Activated CD4-positive, alpha-beta T cell treated with anti-CD3 and anti-CD28 coated beads, Interleukin-2, amount 10 ng/mL, durations not matched to agents 7 days and 5 days (primary cell): ENCODE measurements at places on chromosomes 5 and 9.

DNA sequence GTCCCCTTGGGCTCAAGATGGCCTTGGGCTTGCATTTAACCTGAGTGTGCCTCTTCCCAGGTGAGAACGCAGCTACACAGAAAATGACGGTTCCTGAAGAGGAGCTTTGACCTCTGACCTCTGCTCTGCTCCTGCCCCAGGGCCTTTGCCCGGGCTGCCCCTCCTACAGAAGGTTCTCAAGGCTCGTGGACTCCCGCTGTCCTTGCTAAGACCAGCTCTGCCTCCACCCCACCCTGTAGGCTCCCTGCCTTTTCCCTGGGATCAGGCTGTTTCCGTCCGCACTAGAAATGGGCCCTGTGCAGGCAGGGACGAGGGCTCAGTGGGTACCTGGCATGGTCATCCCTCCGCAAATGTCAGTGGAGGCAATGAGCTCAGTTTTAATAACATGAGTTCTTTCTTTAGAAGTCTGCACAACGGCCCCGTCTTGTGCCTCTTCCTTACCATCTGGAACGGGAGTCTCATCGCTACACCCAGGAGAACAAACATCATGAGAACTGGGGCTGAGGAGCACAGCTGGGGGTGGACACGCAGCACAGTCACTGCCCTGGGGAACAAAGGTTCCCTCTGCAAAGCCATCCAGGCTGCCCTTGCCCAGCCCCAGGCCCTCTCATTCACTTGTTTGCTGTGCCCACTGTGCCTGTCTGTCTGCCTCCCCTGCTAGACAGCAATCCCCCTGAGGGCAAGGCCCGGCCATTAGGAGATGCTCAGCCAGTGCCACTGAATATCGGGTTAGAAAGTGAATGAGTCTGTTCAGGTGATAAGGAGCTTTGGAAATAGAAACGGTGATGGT lies 26.7 kb upstream of the LPCAT1 start:
- no peak for DNase-seq

GRCh38 chr9:114301798-114302565 lies 20.9 kb upstream of the ORM1 start:
- no peak for DNase-seq

GRCh38 chr9:127104581-127105311 lies 17.7 kb downstream of the ANGPTL2 start:
- no peak for DNase-seq

DNA sequence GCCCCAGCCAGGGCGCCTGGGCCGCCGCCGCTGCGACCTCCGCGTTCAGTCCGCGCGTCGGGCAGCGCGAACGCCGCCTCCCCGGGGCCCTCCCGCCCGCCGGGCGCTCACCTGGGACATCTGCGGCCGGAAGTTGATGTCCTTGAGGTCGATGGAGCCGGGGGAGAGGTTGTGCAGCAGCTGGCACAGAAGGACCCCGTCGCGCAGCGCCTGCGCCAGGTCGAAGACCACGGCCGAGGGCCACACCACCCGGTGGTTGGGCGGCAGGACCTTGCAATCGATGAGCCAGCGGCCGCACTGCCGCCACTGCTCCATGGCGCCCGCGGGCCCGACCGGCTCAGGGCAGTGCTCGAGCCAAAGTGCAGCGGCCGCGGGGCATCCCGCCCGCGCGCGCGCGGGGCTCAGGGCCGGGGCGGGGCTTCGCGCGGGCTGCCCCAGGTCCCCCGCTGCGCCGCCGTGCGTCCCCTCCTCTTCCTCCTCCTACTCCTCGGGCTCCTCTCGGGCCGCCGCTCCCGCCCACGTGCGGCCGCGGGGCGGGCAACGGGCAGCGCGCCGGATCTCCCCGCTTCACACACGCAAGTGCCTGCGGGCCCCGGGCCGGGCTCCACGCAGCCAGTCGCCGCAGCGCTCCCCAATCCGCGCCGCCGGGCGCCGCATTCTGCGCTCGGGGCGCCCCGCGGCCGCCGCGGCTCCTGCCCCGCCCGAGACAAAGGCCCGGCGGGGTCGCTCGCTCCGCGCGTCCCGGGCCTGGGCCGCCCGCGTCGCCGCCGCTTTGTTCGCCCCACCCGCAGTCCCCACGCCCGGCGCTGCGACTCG lies at the start of gene VAV2:
TSS of gene VAV2 (minus strand) at position 361 of the 816 bp plus-strand sequence. CDS start at position 315, 46 bp downstream.
- peak; percentile 38 for DNase-seq

DNA sequence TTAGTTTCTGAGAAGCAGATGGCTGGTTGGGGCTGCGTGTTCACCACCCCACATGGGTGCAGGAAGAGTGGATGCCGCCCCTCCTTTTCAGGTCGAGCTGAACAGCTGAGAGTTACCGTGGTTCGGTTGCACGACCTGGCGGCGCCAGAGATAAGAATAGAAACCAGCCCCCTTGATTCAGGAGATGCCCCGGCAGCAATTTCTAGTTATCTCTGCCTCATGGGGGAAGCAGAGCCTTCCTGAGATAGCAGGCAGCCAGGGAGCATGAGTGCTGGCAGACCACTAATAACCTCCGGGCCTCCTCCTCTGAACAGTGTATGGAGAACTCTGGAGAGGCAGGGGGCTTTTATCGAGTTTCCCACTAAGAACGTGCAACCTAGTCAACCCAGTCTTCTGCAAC lies 177.8 kb downstream of the NSG2 start:
- DNase-seq, result no peak

DNA sequence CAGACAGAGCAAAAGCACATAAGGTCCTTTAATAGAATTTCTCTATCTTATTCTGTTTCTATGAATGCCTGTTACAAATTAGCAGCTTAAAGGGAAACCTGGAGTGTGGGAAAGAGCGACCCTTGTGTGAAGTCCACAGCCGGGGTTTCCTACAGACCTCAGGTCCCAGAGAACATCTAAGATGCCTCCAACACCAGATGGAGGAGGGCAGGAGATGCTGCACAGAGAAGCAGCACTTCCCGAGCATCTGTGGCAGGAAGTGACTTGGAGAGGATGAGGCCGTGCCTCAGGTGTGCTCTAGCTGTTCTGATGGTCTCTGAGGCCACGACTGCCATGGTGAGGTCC lies 26.8 kb downstream of the IRF1 start:
- no peak for DNase-seq

DNA sequence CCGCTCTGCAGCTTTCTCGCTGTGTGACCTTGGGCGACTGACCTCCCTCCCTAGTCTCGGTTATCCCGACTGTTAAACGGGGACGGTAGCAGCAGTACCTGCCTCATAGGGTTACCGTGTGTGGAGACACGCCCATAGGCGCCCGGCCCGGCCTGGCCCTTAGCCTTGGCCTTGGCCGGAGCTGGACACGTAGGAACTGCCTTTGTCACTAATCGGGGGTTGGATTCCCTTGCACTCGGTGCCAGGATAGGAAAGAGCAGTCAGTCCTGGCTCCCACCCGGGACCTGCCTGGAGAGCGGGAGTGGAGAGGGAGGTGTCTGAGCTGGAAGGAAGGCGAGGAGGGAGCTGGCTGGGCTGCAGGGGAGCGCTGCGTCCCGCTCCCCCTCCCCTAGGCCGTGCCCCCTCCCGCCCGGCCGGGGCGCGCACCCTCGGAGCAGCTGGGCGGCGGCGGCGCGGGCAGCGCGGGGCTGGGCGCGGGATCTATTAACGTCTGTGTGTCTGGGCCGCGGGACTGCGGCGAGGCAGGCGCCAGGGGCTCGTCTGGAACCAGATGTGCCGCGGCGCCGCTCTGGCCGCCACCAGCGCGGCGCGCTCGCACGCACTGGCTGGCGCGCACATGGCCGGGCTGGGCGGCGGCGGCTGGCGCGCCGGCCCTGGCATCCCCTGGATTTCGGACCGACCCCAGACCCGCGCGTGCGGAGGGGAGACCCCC lies 31.7 kb downstream of the PRRX2 start:
- no peak for DNase-seq

- no peak for DNase-seq
Measured at GRCh38 chr5:152376886-152377285, 28.2 kb downstream of the NMUR2 start.

DNA sequence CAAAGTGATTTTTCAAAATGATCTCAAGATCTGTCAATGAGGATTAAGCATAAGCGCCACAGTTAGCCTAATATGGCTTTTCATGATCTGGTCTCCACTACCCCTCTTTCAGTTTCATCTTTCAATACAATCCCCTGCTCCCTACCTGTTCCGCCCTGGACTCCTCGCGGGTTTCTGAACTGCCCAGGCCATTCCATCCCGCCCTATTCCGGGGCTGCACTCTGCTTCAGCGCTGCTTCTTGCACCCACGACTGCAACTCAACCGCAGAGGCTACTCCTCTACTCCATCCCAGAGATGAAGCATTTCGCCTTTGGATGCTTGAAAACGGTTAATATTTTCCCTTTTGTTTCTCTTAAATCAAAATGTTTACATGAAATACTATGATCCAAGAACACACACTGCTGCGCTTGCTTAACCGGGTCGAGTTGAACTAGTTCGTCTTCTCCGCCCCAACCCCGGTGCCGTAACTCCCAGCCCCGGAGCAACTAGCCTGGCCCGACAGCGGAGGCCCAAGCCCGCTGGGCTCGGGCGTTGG lies 716 bp upstream of the OTULIN start:
- peak; percentile 34 for DNase-seq

GRCh38 chr9:134215699-134216448 lies 51.5 kb upstream of the RNU6ATAC start:
- no peak for DNase-seq

- no peak for DNase-seq
Measured at GRCh38 chr5:61735531-61735930, 403.5 kb downstream of the ZSWIM6 start.

- no peak for DNase-seq
Measured at GRCh38 chr9:128109050-128109709, 18.3 kb downstream of the PTGES2 start.

DNA sequence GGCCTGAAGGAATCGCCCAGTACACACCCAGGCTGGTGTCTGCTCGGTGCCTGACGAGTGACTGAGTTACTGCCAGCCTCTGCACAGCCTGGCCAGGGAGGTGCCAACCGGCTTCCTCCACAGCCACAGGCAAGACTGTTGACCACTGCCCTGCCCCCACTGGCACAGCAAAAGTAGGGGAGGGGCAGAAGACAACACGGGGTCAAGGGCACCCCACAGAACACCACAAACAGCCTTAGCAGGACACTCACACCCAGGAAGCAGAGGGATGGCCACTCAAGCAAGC lies 722 bp upstream of the LHX3 start:
- DNase-seq, result no peak

DNA sequence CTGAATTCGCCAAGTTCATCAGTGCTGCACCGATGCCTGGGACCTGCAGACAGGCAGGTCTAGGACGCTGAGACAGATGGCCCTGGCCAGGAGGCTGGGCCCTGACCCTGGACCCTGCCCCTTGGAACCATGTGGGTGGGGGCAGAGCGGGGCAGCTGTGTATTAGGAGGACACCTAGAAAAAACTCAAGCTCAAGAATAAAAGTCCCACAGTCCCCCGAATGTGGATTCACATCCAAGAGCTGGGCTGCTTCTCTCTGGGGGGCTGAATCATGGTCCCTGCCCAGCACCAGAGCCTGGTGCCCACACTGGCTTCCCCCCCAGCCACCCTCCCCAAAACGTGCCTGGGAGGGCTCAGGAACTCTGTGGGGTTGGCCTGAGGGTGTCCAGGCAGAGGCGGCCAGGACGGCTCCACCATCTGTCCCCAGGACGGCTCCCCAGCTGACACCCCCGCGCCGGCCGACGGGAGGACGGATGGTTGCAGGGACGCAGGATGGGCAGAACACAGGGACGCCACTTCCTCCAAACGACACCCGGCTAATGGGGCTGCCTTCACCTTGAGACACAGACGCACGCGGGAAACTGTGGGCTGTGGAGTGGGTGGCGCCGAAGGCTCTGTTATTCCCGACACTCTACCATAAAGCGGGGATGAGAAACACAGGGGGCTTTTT lies 34.9 kb downstream of the EXD3 start:
- no peak for DNase-seq

GRCh38 chr5:68456756-68457217 lies 241.2 kb downstream of the PIK3R1 start:
- DNase-seq, result no peak

DNA sequence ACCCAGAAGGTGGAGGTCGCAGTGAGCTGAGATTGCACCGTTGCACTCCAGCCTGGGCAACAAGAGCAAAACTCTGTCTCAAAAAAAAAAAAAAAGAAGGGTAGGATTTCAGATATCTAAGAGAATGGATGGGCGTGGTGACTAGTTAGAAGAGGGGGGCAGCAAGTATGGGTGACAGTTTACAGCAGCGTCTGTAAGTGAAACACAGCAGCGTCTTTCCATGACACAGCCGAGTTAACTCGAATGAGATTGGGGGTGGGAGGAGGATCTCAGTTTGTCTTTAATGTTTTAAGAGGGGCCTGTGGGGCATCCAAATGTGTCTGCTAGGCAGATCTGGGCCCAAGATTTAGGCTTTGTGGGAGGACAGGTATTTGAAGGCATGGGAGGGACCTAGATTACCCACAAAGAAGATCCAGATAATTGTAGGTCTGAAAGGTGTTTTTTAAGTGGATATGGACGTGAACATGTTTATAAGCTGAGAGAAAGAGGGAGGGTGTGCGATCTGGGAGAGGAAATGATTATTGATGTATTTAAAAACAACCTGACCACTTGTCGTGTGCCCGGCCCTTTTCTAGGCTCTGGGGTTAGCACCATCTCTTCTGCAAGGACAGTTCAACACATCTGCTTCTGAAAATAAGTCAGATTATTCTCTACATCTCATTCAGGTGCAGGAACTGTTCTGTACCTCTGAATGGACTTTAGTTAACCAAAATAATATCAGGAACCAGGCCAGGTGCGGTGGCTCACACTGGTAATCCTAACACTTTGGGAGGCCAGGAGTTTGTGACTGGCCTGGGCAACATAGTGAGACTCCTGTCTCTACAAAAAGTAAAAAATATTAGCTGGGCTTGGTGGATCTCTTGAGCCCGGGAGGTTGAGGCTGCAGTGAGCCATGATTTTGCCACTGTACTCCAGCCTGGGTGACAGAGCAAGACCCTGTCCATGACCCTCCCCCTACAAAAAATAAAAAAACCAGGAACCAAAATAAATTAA lies 2.5 kb downstream of the CEP78 start:
- no peak for DNase-seq

- DNase-seq, result peak; percentile 37
Measured at GRCh38 chr5:157574456-157575380, 857 bp downstream of the ADAM19 start.

DNA sequence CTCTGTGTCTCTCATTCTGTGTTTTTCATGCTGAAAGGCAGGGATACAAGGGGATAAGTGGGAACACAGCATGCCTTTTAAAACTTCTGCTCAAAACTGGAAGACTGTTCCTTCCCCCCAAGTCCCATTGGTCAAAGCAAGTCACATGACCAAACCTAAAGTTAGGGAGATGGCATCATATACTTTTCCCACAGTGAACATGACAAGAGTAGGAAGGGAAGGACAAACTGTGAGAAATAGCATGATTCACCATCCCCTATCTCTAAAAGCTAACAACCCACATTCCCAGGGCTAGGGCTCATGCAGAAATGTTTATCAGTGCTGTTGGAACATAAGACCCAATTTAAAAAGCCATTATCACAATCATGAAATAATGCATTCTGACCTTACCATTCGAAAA lies 24.2 kb upstream of the SHISAL2B start:
- no peak for DNase-seq

GRCh38 chr5:64744914-64745313 lies 23.6 kb downstream of the SREK1IP1 start:
- DNase-seq, result no peak

- no peak for DNase-seq
Measured at GRCh38 chr5:139660923-139661814, 13.0 kb downstream of the CXXC5 start.
